NCI-H446 (cell line): ENCODE measurements at places on chromosomes 4 and X.

DNA sequence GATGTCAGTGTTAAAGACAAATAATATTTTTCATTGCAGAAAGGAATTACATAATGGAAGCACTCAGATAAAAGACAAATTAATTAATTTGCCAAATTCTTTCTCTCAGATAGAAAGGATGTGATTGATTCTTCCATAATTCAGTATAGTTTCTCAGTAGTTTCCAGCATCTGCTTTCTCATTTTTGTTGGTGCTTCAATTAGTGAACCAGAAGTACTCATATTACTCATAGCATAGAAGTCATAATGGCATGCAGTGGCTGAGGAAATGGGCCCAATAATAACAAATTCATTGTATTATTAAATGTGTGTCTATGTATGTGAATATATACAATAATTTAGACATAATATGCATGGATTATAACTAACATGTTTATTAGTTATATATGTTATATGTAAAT, 393.3 kb upstream of the TRAM1L1 start:
- DNase-seq: no peak

DNA sequence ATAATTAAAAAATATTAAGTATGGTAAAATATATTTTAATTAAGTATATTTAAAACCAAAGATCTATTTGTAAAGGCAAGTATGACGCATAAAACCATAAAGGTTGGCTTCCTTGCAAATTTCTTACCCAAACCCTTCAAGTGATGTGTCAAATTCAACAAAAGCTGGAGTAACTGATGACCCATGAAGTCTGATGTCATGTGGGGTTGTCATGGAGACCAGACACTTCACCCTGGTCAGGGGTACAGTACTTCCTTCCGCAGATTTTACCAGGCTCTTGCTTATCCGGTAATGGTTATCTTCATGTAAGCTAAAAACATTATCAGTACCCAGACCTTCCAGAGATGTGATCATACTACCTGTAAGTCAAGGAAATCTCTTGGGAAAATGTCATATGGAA, 170.1 kb downstream of the WDFY3 start:
- peak; percentile 1 for DNase-seq

GRCh38 chrX:69255441-69256290, 90.4 kb upstream of the PJA1 start:
- no peak for DNase-seq

DNA sequence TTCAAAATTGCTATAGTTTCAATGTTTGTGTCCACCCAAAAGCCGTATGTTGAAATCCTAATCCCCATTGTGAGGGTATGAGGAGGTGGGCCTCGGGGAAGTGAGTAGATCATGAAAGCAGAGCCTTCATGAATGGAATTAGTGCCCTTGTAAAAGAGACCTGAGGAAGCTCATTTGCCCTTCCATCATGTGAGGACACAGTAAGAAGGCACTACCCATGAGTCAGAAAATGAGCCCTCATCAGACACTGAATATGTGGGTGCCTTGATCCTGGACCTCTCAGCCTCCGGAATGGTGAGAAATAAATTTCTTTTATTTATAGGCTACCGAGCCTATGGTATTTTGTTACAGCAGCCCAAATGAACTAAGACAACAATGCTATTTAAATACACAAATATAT, 57.7 kb upstream of the EFHC2 start:
- DNase-seq: no peak

GRCh38 chr4:83217721-83218522, 66.7 kb downstream of the COQ2 start:
- DNase-seq: no peak

- DNase-seq: no peak
Observed at GRCh38 chr4:65624651-65625050, 45.6 kb downstream of the EPHA5 start.

DNA sequence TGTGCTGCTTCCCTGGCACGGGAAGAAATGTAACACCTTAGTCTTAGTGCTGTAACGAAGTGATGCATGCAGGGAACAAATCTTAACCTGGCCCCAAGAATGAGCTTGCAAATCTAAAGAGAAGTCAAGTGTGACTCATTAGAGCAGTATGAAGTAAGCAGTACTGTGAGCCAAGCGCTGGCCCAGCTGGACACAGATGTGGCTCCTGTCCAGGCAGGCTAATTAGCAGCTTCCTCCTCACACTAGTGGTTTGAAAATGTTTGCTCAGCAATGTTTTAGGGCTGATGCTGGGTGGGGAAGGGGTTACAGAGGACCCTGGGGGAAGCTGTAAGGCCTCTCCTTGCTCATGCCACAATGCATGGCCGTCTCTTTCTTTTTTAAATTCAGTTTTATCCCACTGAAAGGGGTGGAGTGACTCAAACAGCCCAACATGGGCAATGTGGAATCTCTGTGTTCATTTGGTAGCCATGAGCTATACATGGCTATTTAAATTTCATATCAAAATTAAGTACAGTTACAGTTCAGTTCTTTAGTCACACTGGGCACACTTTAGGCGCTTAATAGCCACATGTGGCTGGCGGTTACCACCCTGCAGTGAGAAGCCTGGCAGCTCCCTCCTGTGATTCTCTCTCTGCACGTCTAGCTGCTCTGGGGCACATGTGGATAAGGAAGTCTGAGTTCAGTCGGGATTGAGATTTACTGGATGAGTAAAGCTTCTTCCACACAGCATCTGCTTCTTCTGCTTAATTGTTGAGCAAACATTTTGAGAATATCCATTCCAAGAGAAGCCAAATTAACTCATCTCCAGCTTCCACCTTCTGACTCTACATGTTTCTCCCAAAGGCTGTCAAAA, 48.8 kb downstream of the MAP7D2 start:
- peak; percentile 61 for DNase-seq

DNA sequence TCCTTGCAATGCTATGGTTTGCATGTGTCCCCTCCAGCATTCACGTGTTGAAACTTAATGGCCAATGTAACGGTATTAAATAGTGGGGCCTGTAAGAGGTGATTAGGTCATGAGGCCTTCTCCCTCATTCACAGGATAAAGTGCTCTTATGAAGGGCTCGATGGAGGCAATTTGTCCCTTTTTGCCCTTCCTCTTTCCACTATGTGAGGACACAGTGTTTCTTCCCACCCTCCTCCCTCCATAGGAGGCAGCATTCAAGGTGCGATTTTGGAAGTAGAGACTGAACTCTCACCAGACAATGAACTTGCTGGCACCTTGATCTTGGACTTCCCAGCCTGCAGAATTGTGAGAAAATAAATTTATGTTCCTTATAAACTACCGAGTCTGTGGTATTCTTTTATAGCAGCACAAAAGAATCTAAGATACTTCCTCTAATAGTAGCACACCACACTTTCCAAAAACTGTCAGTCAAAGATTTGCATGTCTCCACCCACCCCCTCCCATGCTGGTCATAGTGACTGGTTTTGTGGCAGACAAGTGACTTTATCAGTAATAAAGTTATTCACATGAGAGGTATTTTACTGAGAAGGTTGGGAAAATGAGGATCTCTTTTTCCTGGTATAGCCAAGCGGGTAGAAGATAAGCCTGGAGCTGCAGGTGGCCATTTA, 113.5 kb upstream of the TTC29 start:
- DNase-seq: no peak

DNA sequence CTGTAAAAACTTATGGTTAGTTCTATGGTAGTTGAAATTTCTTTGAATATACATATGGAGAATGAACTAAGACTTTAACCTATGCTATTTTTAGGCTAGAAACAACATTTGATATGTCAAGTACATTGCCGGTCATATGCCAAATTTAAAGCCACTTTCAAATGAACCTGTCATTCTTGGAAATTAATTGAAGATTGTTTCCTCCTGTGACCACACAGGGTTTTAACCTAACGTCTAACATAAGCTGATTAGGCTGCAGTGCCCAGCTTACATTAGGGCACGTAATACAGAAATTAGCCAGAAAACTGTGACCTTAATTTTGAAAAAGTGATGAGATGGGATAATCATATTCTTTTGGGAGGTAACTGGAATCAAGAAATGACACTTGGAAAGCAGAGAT, 645.9 kb downstream of the FSTL5 start:
- DNase-seq: no peak

- DNase-seq: no peak
Observed at GRCh38 chrX:41019041-41019392, 66.2 kb upstream of the USP9X start.

GRCh38 chrX:31551913-31552312, 480.1 kb upstream of the FTHL17 start:
- no peak for DNase-seq

DNA sequence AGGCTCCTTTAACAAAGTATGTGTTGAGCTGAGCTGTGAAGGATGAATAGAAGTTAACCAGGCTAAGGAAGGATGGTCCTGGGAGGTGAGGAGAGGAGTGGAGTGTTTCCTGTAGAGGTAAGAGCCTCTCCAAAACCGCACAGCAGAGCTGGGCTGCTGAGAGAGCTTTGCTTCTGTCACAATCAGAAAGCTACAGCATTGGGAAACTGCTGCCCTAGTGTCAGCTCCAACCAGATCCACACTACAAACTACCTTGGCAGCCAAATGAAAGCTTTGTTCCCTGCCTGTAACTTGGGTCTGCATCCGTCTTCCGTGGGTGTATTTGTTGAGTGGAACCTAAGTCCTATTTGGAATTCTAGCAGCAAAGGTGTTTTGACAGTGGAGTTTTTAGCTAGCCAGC, 91.8 kb downstream of the REPS2 start:
- no peak for DNase-seq

DNA sequence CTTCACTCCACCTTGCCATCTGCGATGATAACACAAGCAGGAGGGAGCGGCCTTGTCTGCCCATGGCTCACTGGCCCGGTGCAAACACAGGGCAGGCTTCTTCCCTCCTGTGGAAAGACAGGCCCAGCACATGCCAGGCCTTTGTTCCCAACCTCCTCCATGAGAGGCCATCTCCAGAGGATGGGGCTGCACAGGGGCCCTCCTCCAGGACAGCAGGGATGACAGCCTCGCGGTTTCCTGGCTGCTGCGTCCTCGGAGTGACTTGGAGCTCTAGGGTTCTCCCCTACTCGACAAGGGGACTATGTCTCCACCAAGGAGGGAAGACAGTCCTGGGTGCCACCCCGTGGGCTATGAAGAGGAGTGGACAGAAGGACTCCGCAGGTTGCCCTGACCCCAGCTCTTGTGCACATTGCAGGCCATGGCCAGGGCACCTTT, 21.8 kb downstream of the RNF212 start:
- no peak for DNase-seq

GRCh38 chr4:189021831-189022230, 882.6 kb downstream of the TRIML1 start:
- no peak for DNase-seq

DNA sequence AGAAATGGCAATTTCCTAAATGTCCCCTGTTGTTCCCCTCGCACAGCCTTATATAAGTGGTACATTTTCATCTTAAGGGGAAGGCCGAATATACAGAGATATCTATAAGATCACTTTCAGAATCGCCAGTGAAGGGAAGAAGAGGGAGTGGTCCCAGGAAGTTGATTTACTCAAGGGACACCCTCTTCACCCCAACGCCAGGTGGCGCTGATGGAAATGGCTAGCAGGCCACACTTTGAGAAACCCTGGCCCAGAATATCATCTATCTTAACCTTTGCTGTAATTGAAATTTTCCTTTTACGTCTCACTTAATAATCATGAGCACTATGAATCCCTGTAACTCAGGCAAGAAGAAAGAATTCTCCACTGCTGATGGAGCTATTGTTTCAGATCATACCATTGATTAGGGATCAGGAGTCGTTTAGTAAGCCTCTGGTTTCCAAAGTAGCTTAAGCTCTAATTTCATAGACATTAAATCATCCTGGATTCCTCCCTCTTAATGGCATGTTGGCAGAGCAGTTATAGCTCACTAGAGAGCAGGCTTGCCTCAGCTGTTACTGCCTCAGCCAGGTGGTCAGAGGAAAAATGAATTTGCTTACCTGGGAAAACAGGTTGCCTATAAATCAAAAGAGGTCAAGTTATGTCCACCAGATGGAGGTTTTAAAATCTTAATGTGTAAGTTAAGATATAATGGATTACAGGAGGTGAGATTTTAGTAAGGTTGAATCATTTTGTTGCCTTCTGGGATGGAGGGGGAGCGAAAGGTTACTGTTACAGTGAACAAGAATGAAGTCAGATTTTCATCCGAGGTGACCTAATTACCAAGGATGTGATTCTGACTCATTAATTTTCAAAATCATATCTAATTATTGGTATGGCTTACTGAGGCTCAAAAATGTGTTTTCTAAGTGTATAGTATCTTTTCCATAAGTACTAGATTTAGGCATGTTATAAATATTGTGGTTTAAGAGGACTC, 941.2 kb upstream of the TENM3 start:
- no peak for DNase-seq

DNA sequence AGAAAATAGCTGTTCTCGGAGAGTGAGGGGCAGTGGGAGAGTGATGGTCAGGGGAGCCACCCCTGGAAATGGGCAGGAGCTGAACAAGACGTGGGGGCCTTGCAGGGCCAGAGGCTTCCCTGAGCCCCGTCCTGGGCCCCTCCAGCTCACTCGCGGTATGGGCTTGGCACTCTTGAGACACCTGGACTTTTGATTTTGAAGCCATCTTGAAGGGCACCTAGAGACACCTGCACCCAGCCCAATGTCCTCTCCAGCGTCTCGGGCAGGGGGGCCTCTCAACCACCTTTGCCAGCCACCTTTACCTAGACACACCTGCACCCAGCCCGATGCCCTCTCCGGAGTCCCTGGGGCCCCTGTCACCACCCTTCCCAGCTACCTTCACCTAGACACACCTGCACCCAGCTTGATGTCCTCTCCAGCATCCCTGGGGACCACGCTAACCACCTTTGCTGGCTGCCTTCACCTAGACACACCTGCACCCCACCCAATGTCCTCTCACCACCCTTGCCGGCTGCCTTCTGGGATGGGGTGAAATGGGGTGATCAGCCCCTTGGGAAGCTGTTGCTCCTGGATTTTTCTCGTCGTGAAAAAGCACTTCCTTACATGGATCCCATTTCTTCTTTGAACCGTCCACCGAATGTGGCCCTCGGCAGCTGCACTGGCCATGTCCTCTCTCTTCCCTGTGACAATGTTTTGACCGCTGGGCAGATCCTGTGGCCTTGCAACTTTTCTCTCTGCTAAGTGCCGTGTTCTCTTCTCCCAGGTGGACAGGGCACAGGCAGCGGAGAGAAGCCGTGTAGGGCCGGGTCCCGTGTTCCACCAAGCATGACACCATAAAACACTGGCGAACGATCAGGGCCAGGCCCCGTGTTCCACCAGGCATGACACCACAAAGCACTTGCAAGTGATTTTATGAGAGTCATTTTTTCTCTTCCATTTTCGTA, 47.5 kb downstream of the CPZ start:
- no peak for DNase-seq

GRCh38 chr4:189404271-189404670, 536.4 kb upstream of the FRG1 start:
- no peak for DNase-seq

DNA sequence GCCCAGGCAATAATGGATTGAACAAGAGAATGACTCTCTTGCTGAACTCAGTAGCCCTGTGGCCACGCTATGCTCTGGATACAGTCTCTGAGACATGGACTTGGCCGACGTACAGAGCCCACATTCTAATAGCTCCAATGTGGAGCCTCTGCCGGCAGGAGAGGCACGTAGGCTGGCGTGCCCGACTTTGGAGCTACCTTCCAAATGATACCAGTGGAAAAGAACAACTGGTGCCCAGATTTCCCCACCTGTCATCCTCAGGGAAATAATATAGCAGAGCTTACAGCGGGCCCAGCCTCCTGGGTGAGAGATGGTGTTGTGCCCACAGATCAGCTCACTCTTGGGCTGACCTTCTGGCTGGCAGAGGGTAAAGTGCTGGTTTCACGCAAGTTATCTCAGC, 10.6 kb downstream of the NDP start:
- DNase-seq: no peak
